ENCODE measurements at places on chromosomes 6 and 20. TPM values are rescaled to one million over a fixed set of nuclear protein-coding genes. Genes with fewer than 3 reads are reported as not detected.

The SLPI gene
- total RNA-seq: 47.2 TPM

The PCK1 gene
- total RNA-seq: 0.56 TPM

The CST4 gene
- total RNA-seq: 0.89 TPM

The POM121L2 gene
- total RNA-seq: not detected

The SDCBP2 gene
- total RNA-seq: 18.0 TPM

The RAB5IF gene
- total RNA-seq: 56.9 TPM

The HCRTR2 gene
- total RNA-seq: not detected

The EPHA7 gene
- 0.39 TPM for total RNA-seq

The EYS gene
- total RNA-seq: not detected

The OPRM1 gene
- not detected for total RNA-seq

The FAXC gene
- total RNA-seq: 0.71 TPM

The PNISR gene
- total RNA-seq: 183 TPM

DNA sequence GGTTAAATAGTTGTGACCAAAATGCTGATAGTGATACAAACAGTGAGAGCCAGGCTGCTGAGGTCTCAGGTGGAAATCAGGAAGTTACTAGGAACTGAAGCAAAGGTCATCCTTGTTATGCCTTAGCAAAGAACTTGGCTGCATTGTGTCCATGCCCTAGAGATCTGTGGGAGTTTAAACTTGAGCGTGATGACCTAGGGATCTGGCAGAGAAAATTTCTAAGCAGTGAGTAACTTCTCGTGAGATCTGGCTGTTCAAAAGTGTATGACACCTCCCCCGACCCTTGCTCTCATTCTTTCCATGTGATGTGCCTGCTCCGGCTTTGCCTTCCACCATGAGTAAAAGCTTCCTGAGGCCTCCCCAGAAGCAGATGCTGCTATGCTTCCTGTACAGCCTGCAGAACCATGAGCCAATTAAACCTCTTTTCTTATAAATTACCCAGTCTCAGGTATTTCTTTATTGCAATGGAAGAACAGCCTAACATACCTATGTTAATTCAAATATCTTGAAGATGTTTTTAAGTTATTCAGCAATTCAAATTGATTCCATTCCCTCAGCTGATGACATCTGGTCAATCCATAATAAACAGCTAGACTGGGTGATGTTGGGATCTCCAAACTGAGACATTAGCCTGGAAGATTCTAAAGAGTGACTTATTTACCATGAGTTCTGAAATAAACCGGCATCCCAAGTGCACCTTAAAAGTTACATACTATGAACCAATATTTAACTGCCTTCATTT, 33.8 kb downstream of the KIF16B start:
- no peak for DNase-seq
- H3K36me3 ChIP-seq: no peaks in the 10 kb centered on the region
- H3K4me3 ChIP-seq: no peak overlapping the region

GRCh38 chr6:80603679-80604078, 497.2 kb downstream of the BCKDHB start:
- DNase-seq: no peak
- H3K27me3 ChIP-seq: no peaks in the 10 kb centered on the region
- H3K27ac ChIP-seq: no peak overlapping the region

DNA sequence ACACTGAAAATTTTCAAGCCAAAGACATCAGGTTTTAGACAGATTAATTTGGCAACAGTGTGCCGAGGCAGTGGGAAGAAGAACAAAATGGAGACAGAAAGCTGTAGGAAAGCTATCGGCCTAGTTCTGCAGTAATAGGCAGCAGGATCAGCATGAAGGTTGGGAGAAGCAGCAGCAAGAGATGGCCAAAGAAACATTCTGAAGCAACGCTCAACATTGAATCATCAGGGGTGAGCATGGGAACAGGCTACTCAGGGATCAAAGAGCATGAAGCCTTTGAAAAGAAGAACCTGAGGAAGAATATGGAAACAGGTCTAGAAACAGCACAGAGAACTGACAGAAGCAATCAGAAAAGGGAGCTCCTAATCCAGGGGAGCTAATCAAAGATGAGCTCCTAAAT, 7.1 kb upstream of the DST start:
- no peaks in the 10 kb centered on the region for H3K27me3 ChIP-seq
- DNase-seq: no peak
- H3K4me3 ChIP-seq: no peak overlapping the region
- H3K27ac ChIP-seq: no peak overlapping the region
- no peaks in the 10 kb centered on the region for H3K4me1 ChIP-seq

DNA sequence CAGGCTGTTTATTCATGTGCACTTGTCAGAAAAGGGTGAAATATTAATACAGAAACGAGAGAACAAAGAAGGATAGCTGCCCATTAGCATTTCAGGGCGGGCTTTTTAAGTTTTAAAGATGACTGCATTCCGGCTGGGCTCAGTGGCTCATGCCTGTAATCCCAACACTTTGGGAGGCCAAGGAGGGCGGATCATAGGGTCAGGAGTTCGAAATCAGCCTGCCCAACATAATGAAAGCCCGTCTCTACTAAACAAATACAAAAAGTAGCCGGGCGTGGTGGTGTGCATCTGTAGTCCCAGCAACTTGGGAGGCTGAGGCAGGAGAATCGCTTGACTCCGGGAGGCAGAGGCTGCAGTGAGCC, 130.5 kb downstream of the HFE start:
- no peaks in the 10 kb centered on the region for H3K36me3 ChIP-seq
- peaks cover 9% of the 10 kb centered on the region for H3K4me1 ChIP-seq
- H3K27me3 ChIP-seq: peaks cover 5% of the 10 kb centered on the region
- DNase-seq: no peak
- peak overlapping the region; percentile 92 for H3K27ac ChIP-seq

GRCh38 chr6:36777801-36778200, 61.4 kb downstream of the CPNE5 start:
- no peak for DNase-seq
- H3K27me3 ChIP-seq: no peaks in the 10 kb centered on the region
- no peaks in the 10 kb centered on the region for H3K36me3 ChIP-seq
- H3K4me1 ChIP-seq: no peaks in the 10 kb centered on the region

GRCh38 chr20:53847837-53848170, 222.6 kb downstream of the BCAS1 start:
- H3K27ac ChIP-seq: no peak overlapping the region
- no peaks in the 10 kb centered on the region for H3K27me3 ChIP-seq
- H3K4me1 ChIP-seq: peaks cover 12% of the 10 kb centered on the region
- H3K4me3 ChIP-seq: no peak overlapping the region
- DNase-seq: no peak

GRCh38 chr6:159693128-159693893, at the start of gene SOD2:
Gene SOD2 (minus strand): TSS chr6:159693241. CDS start chr6:159693167, 74 bp downstream.
- H3K27me3 ChIP-seq: no peaks in the 10 kb centered on the region
- DNase-seq: peak; percentile 83

DNA sequence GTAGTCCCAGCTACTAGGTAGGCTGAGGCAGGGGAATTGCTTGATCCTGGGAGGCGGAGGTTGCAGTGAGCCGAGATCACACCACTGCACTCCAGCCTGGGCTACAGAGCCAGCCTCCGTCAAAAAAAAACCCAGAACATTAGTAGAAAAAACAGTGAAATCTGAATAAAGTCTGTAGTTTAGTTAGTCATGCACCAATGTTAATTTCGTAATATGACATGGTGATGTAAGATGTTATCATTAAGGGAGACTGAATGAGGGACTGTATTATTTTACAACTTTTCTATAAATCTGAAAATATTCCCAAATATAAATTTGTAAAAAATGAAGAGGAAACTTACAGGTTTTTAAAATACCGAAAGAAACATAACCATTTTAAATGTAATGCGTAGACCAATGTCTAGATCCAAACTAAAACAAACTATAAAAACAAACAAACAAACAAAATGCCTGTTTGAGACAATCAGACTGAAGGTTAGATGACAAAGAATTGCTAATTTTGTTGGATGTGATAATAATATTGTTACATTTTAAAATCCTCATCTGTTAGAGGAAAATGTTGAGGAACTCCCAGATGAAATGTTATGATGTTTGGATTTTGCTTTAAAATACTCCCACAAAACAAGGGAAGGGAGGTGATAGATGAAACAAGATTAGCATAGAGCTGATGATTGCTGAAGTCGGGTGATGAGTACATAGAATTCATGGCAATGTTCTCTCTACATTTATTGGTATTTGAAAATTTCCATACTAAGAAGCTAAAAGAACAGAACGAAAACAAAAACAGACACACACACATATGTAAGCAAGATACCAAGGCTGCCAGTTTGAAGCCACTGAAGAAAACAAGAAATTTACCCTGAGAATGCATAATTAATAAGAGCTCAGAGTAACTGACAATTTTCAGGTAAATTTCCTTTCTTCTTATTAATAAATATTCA, 1.8 kb downstream of the GSTA4 start:
- peaks cover 5% of the 10 kb centered on the region for H3K4me1 ChIP-seq
- no peak for DNase-seq
- H3K36me3 ChIP-seq: no peaks in the 10 kb centered on the region
- no peaks in the 10 kb centered on the region for H3K27me3 ChIP-seq
- H3K4me3 ChIP-seq: no peak overlapping the region

DNA sequence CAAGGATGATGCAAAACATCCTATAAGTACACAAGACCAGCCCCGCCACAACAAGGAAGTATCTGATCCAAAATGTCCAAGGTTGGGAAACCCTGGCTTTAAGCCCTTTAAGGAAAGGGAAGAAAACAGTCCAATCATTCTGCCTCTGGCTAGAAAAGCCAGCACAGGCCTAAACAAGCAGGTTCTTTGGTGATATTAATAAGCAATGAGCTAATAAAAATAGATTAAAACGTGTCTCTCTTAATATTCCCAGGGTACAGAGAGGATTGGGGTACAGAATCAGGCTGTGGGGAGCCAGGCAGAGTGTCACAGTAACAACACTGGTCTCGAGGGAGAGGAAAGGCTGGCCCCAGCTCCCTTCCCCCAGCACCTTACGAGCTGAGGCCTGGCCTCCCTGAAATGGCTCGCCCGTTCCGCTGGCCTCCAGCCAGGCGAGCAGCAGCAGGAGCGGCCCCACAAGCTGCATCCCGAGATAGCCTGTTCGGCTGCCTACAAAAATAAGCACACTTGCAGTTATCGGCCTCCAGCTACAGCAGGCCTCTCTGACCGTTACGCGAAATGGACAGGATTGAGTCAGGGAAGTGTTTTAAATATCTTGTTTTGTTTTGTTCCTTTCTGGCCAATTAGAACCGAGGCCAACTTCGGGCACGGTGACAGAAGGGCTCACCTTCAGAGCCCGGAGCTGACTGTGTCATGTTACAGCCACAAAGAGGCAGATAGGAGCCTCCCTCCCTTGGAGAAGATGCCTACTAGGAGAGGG, 4.0 kb upstream of the ZMYND8 start:
- no peak overlapping the region for H3K4me3 ChIP-seq
- no peaks in the 10 kb centered on the region for H3K36me3 ChIP-seq
- peak overlapping the region; percentile 100 for H3K27ac ChIP-seq
- no peaks in the 10 kb centered on the region for H3K27me3 ChIP-seq
- peak; percentile 93 for DNase-seq

GRCh38 chr6:6386010-6386409, 65.5 kb upstream of the F13A1 start:
- no peaks in the 10 kb centered on the region for H3K27me3 ChIP-seq
- DNase-seq: no peak
- H3K36me3 ChIP-seq: no peaks in the 10 kb centered on the region
- no peaks in the 10 kb centered on the region for H3K4me1 ChIP-seq

GRCh38 chr6:47405273-47405672, 72.3 kb upstream of the CD2AP start:
- H3K27me3 ChIP-seq: no peaks in the 10 kb centered on the region
- no peaks in the 10 kb centered on the region for H3K4me1 ChIP-seq

DNA sequence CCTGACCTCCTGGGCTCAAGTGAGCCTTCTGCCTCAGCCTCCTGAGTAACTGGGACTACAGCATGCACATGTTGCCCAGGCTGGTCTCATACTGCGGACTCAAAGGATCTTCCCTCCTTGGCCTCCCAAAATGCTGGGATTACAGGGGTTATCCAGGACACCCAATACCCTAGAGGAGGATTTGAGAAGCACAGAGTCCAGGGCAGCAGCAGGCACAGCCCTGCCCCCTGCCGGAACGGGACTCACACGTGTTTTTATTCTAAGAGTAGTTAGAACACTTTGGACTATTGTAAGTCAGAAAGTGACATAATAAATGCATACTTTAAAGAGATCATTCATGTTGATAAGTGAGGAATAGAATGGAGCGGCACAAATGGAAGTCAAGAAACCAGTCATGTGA, 80.2 kb downstream of the C6orf118 start:
- H3K27ac ChIP-seq: no peak overlapping the region
- H3K4me1 ChIP-seq: no peaks in the 10 kb centered on the region
- H3K27me3 ChIP-seq: no peaks in the 10 kb centered on the region
- no peak for DNase-seq

DNA sequence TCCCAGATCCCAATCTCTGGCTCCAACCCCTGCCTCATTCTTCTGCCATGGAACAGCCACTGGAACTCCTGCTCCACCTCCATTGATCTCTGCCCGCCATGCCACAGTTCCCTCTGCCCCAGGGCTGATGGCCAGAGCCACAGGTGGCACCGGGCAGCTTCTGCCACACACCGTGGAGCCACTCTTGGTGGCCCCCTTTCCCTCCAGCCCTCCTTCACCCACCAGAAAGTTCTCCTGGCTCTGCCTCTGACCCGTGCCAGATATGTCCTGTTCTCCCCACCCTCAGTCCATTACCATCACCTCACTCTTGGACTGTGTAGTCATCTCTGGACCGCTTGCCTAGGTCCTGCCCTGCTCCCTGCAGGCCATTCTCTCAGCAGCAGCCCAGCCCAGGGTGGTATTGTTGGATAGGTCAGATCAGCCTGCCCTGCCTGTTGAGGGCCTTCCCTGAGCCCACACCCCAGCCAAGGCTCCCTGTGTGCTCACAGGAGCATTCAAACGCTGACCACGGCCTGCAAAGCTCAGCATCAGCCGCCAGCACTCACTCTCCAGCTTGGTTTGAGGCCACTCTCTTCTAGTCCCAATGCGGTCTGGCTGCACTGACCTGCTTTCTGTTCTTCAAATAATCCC, 16.8 kb upstream of the SYNDIG1 start:
- no peak overlapping the region for H3K27ac ChIP-seq
- H3K4me3 ChIP-seq: no peak overlapping the region
- H3K36me3 ChIP-seq: no peaks in the 10 kb centered on the region
- H3K4me1 ChIP-seq: no peaks in the 10 kb centered on the region

DNA sequence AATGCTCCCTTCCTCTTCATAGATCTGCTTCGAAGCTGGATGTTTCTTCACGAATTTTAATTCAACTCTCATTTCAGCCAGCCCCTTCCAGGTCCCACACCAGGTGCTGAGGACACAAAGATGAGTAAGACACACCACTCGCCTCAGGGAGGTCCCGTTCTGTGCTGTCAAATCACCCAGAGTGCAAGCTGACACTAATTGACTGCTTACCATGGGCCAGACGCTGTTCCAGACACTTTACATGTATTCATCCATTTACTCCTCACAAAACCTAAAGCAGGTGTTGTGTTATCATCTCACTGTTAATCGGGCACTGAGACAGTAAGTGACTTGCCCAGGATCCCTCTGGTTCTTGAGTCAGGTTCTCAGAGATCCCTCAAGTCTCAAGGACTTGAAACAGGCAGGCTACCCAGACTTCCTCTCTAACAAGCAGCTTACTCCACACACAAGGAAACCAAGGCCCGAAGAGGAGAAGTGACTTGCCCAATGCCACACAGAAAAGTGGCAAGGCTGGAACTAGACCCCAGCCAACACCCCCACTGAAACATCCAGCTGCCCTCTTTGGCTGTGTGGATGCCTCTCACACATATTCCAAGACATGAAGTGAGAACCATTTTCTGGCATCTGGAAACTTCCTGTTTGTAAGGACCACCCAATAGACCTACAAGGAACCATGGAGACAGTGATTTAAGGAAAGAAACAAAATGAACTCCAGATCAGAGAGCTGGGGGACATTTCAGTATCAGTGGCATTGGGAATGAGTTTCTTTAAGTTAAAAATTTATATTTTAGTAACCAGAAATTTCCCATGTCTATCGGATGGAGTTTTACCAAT, 174.5 kb downstream of the CDC5L start:
- no peaks in the 10 kb centered on the region for H3K27me3 ChIP-seq
- H3K27ac ChIP-seq: no peak overlapping the region
